ENCODE measurements at places on chromosomes 11 and 22.

DNA sequence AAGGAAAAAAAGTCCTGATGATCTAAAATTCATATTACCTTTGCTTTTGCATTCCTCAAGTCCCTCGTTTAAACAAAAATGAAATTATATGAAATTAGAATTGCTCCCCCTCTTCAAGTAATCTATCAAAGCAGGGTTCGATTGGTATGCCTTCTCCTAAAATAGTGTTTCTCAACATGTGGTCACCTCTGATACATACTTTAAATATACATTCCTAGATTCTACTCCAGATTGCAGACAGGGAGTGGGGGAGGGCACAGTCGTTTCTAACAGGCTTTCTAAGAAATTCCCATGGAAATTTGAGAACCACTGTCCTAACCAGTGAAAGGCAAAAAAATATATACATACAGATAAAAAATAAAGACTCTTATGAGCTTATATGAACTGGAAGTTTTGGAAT lies 22.6 kb upstream of the IRAG1 start:
- no peak for DNase-seq

DNA sequence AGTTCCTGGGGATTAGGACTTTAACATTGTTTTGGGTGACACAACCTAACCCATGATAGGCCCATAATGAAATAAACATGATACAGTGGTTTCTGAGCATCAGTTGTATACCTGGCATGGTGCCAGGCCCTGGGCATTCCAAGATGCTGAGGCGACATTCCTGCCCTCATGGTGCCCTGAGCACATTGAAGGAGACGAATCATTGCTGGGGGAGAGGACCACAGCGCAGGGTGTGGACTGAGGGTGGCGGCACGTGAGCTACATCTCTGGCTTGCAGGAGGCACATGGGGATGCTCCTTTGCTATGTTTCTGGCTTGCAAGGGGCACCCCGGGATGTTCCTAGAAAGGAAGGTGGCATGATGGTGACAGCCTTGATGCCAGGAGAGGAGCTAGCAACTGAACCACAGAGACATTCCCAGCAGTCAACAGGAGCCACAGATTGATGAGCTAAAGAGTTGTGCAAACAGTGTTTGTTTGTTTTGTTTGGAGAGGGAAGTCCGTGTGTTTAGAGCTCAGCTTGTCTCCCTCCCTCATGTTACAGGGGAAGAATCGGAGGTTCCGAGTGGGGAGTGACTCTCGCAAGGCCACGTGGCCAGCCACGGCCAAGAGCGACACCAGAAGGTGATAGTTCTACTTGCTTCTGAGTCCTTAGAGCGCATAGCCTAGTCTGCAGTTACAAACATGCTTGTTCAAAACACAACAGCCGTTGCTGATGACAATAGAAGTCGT lies 106.4 kb downstream of the MIAT start:
- peak; percentile 62 for DNase-seq

DNA sequence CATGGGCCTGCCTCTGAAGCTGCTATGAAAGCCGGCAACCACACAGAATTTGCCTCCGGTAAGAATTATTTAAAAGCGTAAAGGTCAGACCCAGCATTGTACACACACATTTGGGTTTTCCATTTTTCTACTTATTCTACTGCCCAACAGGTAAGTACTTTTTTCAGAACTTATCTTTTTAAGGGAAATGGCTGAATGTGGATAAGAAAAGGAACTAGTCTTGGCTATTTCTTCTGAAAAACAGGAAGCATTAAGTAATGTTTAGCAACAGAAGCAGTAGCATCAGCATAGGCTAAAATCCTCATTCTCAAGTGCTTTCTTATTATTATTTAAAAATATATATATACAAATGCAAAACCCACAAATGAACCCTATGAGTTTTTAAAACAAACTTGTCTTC lies 103.1 kb downstream of the MPPED2 start:
- no peak for DNase-seq

- DNase-seq, result no peak
These were observed 69.1 kb downstream of the TENM4 start for GRCh38 chr11:79371724-79372123.

DNA sequence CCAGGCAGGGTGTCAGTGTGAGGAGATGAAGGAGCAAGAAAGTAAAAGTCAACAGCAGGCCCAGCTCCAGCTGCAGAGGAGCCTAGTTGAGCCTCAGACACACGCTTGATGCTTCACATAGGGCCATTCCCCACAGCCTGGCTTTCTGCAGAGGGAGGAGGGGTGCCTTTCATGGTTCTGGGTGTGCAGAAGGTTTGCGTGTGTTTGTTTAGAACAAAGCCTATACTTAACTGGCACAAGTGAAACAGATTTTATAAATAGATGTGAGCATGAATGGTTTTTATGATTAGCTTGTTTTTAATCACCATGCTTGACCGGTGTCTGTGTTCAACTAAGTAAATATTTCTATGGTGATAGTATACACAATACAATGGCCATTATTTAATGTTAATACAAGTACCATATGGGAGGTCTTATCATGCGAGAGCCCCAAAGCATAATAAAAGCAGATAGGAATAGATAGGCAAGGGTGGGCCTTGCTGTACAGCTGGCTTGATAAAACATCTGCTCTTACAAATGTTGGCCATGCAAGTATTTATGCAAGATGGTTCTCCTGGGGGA lies 290.2 kb downstream of the ETS1 start:
- DNase-seq, result peak; percentile 67

DNA sequence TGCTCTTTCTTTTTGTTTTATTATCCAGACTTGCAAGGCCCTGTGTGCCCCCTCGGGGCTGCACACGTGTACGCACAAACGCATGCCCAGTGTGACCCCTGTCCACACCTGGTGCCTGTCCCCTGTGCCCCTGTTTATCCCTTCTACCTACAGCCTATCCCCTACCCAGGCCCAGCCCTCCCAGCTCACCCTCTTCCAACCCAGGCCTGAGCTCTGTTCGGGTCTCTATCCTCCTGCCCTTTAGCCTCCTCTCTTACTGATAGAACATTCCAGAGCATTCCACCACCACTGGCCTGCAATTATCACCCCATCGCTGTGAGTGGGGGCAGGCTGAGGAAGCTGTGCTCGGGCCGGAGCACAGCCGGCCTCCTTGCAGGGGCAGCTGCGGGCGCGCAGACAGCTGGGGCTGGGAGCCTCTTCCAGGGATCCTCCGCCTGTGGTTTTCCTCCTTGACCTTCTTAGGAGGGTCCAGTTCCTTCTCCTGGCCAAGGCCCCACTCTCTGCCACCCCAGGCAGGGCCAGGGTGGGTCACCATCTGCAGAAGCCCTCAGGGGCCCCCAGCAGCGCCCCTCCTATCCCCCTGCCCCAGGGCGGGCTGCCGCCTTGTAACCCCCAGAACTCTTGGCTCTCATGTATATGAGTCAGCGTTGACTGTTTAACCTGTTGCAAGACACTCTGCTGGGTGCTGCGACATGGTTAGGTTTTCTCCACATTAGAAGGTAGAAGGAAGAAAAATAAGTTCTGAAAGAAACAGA lies 41.8 kb upstream of the KCNQ1OT1 start:
- peak; percentile 67 for DNase-seq

- no peak for DNase-seq
These were observed 52.2 kb upstream of the ARHGAP20 start for GRCh38 chr11:110764485-110764884.

DNA sequence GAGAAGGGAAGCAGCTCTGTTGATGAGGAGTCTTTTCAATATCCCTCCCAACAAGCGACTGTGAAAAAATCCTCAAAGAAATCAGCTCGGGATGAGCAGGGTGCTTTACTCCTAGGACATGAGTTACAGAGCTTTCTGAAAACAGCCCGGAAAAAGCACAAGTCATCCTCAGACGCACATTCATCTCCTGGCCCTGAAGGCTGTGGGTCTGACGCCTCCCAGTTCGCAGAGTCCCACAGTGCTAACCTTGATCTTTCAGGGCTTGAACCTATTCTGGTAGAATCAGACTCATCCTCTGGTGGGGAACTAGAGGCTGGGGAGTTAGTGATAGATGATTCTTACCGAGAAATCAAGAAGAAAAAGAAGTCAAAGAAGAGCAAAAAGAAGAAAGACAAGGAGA lies 7.7 kb downstream of the HMGXB4 start:
- DNase-seq, result no peak

GRCh38 chr11:2261436-2262230 lies 8.8 kb downstream of the ASCL2 start:
- no peak for DNase-seq

- no peak for DNase-seq
These were observed 1494.3 kb downstream of the BRD1 start for GRCh38 chr22:48333323-48333763.

DNA sequence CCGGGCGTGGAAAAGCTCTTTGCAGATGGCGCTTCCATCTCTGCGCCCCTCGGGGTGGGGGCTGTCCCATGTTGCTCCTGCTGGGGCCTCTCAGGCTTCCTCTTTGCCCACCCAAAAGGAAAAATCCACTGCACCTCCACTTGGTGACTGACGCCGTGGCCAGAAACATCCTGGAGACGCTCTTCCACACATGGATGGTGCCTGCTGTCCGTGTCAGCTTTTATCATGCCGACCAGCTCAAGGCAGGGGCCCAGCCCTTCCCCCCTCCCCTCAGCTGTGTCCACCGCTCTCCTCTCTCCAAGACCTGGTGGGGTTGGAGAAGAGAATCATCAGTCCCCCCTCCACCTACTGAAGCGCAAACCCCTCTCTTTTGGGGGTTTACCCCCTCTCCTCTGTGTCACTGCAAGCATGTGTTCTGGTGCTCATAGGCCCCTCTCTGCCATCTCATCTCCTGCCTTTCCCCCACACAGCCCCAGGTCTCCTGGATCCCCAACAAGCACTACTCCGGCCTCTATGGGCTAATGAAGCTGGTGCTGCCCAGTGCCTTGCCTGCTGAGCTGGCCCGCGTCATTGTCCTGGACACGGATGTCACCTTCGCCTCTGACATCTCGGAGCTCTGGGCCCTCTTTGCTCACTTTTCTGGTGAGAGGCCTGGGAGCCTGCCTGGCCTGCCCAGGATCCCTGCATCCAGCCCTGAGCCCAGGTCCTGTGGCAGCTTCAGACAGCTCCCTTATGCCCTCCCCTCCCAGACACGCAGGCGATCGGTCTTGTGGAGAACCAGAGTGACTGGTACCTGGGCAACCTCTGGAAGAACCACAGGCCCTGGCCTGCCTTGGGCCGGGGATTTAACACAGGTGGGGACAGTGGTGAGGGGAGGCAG lies 1.8 kb downstream of the LARGE2 start:
- no peak for DNase-seq

DNA sequence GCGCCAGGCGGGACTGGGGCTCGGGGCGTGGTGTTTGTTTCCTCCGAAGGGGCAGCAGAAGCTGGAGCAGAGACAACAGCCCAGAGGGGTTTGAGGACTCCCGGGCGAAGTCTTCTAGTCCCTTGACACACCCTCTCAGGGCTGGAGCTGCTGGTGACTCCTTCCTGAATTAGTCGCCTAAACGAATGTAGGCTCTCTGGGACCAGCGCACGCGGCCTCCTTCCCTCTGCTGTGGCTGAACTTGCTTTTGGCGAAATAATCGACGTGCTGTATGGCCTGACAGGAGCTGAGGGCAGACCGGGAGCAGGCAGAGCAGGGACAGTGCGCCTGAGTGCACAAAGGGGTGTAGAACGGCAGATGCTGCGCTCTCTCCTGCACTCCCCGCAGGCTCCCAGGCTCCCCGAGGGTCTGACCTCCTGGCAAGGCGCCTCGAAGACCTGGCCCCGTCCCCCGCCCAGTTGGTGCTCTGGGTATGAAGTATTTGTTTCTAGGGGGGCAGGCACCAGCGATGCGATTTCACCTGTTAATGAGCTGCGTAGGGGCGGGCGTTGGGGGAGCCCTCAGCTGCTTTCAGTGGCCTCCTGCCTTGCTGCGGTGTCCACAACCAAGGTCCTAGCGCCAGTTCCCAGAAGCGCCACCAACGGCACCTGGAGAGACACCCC lies 5.3 kb downstream of the SLC17A6 start:
- no peak for DNase-seq

DNA sequence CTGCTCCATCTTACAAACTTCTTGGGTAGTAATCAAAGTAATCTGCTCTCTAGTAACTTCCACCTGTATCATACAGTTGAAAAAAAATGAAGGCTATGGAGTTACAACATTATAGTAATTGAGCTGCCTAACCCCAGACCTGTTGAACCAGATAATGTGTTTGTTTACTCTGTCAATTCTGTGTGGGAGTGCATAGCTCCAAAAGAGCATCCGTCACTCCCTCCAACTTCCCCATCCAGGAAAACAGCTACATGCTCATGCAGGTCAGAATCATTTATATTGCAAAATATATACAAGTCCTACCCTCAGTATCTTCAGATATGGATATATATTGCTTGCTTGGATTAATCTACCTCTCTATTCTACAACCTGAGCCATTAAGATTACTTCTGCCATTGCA lies 244.0 kb upstream of the ANO5 start:
- DNase-seq, result no peak

- peak; percentile 6 for DNase-seq
These were observed 8.8 kb upstream of the IZUMO1R start for GRCh38 chr11:94295534-94295933.

DNA sequence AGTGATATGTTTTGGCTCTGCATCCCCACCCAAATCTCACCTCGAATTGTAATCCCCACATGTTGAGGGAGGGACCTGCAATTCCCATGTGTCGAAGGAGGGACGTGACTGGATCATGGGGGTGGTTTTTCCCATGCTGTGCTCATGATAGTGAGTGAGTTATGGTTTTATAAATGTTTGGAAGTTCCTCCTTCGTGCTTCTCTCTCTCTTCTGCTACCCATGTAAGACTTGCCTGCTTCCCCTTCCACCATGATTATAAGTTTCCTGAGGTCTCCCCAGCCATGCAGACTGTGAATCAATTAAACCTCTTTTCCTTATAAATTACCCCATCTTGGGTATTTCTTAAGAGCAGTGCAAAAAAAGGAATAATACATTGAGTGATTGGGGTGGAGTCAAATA lies 7.3 kb upstream of the CEP295 start:
- DNase-seq, result no peak

DNA sequence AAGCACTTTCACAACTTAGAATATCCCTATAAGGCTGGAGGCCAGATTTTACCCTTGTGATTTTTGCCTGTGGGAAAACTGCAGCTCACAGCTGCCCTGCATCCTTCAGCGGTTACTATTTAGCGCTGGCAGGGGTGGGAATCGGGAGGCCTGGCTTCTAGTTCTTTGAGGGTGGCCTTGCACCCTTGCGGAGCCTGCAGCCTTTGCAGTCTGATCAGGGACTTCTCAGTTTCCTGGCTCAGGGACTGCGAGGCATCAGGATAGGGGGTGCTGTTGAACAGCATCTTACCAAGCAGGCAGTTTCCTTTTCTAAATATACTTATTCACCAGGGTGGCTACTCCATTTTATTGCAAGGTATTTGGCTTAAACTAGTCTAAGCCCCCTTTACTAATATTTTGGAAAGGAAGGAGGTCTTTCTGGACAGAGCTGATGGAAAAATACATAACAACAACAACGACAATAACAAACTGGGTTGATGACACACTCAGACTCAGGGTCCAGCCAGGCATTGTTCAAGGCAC lies 2.9 kb upstream of the APOA1 start:
- DNase-seq, result peak; percentile 68

GRCh38 chr11:127037001-127037400 lies 36.4 kb upstream of the KIRREL3 start:
- peak; percentile 29 for DNase-seq

Data from lung (tissue), 17 donors.